ENCODE measurements at places on chromosomes 3 and 15. TPM values are rescaled to one million over a fixed set of nuclear protein-coding genes. Genes with fewer than 3 reads are reported as not detected.
A peak's percentile ranks its signal among the peaks of the same experiment; 100 is the strongest.

The SYNPR gene
- total RNA-seq: not detected

The CHCHD4 gene
- 18.4 TPM for total RNA-seq

The CLRN1 gene
- total RNA-seq: not detected

The CKMT1A gene
- total RNA-seq: 6.5 TPM

The SPINK8 gene
- total RNA-seq: not detected

The GTPBP8 gene
- total RNA-seq: 22.8 TPM

The PDZRN3 gene
- total RNA-seq: 0.96 TPM

DNA sequence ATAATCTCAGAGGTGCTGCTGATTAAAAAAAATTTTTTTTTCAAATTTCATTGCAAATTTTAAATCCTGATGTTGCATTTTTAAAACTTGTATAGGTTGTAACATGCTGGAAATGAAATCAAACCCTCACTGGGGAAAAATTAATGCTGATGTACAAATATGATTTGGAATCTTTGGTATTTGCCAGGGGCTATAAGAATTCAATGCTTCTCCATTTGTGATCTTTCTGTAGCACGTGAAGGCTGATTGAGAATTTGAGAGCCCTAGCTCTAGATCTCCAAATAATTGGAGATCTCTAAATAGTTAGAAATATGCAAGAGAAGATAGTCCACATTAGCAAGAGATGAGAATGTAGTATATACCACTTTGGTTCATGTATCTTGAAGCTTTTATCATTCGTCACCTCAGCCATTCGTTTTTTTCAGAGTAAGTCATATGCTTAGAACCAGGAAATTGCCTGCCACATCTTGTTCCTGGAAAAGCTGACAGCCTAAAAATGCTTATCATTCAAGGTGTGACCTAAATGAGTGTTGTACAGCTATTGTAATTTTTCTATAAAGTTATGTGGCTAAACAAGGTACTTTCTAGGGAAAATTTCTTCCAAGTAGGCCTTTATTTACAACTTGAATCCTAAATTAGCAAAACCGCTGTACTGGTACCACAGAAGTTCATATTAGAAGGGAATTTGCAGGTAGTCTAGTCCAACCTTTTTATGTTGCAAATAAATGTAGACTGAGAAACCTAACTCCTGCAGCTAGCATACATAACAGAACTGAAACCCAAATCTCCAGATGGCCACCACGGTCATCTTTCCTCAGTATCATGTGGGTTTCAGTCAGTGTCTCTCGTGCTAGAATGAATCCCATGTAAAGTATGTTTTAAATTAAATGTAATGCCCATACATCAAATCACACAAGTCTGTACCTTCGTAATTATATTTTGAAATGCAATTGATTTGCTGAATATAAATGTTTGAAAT is 48.5 kb downstream of the FNDC3B start:
- DNase-seq: no peak

DNA sequence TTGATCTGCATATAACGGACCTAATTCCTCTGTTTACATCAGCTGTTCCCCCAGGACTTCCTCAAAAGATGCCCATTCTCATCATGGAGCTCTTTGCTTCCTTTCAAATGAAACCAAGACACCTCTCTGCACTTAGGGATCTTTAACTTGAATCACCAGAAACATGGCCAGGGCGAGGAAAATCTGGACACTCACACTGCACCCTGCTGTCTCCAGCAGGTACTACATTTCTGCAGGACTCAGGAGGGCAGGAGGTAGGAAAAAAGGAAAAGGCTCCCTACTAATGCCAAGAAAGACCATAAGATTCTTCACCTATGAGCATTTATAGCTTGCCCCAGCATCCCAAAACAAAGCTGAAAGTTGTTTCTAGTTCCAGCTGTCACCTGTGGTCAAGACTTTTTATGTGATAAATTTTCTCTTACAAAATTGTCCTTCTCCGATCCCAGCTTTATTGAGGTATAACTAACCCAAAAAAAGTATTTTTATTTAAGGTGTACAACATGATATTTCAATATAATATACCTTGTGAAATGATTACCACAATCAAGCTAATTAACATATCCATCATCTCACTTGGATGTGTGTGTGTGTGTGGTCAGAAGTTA is 87.3 kb upstream of the C15orf61 start:
- no peak for DNase-seq

DNA sequence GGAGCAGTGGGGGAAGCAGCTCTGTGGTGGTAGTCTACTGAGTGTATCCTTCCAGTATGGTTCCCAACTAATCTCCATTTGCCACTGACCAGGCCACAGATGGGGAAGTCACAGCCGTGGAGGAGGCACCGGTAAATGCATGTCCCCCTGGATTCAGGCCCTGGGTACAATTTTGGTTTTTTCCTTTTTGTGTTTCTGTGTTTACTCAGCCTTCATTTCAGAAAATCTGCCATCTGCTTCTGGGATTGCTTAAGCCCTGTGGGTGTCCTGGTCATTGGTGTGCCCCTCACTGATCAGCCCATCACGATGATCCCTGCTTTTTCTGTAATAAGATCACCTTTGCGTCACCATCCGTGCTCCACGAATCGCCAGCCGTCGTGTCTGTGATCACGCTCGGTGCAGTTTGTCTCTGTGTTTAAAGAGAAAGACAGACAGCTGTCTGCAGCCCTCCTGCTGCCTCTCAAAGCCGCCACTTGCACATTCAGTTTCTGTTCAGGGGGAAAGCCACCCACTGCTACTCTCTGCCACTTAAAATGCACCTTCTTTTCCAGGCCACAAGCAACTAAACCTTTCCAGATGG is 68.9 kb downstream of the DNASE1L3 start:
- no peak for DNase-seq

DNA sequence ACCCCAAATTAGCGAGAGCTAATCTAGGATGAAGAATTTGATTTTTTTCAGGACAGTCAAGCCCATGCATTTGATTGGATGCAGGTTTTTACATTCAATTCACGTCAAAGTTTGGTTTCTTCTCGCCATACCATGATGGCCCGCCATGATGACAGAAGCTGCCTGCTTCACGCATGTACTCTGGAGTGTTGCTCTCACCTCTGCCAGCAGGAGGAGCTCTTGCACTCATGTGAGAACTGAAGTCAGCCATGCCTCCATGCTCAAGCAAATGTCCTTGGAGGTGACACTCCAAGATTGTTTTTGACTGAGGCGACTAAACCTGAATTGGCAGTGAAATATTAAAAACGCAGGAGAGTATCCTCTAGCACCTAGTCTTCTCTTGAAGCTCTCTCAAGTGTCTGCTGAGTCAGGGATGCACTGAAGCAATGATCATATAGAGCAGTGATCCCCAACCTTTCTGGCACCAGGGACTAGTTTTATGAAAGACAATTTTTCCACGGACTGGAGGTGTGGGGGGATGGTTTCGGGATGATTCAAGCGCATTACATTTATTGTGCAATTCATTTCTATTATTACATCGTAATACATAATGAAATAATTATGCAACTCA is 120.9 kb downstream of the SAMMSON start:
- peak; percentile 18 for DNase-seq

DNA sequence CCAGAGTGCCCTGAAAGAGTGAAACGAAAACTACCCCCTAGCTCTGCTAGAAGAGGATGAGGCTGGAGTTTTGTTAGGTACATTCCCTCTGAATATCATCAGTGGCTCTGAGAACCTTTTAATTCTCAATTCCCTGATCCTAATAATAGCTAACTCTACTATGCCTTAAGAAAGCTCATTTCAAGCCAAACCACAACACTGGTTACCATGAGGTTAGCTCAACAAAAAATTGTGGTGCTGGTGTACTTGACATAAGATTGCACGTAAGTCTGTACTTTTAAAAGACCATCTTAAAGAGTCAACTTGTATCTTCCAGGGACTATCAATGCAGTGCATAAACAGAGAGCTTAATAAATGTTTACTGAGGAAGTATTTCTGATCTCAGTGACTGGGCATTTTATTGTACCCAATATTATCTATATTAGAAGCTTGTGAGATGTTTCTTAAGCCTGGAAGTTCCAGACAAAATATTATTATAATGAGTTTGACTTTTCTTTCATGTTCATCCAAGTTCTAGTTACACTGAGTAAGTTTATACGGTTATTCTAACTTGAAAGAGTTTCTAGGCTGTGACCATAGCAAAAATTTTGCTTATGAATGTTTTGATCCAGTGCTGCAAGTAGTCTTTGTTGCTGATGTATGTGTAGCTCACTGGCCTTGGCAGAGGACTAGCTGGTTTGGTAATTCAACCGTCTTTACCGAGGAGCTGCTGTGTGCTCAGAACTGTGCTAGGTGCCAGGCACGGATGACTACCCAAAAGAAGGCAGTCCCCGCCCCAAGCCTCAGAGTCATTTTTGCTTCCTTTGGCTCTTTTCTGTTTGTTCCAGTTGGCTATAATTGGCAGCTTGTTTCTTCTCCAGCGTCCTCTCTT is 334.4 kb upstream of the TRIM42 start:
- no peak for DNase-seq

- DNase-seq: no peak
Observed at GRCh38 chr15:59522988-59523461, 85.0 kb downstream of the FAM81A start.

DNA sequence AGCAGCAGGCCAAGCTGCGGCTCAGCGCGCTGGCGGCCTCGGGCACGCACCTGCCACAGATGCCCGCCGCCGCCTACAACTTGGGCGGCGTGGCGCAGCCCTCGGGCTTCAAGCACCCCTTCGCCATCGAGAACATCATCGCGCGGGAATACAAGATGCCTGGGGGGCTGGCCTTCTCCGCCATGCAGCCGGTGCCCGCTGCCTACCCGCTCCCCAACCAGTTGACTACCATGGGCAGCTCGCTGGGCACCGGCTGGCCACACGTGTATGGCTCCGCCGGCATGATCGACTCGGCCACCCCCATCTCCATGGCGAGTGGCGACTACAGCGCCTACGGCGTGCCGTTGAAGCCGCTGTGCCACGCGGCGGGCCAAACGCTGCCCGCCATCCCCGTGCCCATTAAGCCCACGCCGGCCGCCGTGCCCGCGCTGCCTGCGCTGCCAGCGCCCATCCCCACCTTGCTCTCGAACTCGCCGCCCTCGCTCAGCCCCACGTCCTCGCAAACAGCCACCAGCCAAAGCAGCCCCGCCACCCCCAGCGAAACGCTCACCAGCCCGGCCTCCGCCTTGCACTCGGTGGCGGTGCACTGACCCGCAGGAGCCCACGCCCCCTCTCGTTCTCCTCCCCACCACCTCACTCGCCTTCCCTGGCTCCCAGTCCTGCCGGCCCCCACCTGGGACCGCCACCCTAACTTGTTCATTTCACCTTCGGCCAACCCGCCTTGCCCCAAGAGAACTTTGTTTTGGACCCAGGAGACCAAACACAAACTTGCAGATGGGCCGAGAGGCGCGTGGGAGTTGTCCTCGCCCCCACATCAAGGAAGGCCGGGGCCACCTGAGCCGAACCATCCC is 1.5 kb downstream of the FOXB1 start:
- no peak for DNase-seq

DNA sequence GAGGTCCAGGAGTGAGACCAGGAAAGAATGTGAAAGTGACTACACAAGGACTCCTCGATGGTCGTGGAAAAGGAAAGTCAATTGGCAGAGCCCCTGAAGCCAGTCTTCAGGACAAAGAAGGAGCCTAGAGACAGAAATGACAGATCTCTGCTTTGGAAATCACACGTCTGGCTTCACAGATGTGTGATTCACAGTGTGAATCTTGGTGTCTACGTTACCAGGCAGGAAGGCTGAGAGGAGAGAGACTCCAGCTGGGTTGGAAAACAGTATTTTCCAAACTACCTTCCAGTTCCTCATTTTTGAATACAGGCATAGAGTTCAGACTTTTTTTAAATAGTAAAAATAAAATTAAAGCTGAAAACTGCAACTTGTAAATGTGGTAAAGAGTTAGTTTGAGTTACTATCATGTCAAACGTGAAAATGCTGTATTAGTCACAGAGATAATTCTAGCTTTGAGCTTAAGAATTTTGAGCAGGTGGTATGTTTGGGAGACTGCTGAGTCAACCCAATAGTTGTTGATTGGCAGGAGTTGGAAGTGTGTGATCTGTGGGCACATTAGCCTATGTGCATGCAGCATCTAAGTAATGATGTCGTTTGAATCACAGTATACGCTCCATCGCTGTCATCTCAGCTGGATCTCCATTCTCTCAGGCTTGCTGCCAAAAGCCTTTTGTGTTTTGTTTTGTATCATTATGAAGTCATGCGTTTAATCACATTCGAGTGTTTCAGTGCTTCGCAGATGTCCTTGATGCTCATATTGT is 6.0 kb downstream of the CCR2 start:
- DNase-seq: peak; percentile 44

DNA sequence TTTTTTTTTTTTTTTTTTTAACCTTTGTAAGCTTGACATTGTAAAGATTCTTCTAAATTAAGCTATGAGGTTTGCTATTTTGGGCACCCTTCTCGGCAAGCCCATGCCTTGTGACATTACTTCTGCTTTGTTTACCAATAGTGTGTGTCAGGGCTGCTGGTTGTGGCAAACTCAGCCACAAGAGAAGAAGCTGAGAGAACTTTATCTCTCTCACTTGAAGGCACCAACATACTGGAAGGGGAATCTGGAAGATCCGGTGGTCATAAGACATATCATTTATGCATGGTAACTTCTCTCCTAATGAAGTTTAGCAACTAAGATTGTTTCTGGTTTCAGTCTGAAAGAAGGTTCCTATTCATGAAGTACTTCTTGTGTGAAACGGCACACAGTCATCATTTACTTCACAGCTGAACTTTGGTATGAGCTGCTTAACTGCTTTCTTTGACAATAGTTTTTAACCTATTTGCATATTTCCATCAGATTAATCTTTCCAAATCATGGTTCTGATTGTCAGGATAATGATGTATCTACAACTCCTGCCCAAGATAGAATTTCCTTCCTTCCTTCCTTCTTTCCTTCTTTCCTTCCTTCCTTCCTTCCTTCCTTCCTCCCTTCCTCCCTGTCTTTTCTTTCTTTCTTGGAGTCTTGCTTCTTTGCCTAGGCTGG is 189.3 kb downstream of the NFKBIZ start:
- DNase-seq: no peak

- DNase-seq: no peak
Observed at GRCh38 chr3:160376681-160377080, 22.3 kb downstream of the IFT80 start.

- no peak for DNase-seq
Observed at GRCh38 chr3:140686128-140686527, 8.3 kb downstream of the TRIM42 start.

DNA sequence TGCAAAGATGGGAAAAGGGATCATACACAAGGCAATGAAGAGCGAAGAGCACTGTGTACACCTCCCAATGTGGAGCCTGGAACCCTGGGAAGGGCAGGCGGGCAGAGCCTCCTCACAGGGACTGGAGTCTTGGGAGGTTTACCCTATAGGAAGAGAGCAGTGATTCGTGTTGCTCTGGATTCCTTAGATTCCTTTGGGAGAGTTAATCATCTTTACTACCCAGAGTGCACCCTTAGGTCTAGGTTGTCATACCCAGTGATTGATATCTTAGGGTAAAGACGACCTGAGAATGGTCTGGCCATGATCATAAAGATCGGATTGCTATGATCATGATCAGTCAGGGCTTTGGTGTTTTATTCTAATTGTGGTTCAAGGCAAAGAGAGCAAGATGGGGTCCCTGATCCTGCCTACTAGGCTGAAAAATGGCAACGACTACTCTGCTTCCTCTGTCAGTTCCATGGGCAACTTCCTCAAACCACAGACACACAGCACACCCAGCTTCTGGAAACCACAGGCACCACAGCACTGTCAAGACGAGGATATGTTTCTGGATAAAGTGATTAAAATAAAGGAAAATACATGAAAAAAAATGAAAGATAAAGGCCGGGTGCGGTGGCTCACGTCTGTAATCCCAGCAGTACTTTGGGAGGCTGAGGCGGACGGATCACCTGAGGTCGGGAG is 20.4 kb upstream of the MAP6D1 start:
- DNase-seq: no peak

Data from kidney epithelial cell (primary cell).